ENCODE measurements at places on chromosomes 1 and 21. TPM values are rescaled to one million over a fixed set of nuclear protein-coding genes. Genes with fewer than 3 reads are reported as not detected.

Gene LCK
- 3.2 TPM for total RNA-seq

Gene KCNQ4
- 2.3 TPM for total RNA-seq

Gene RNU11
- not detected for total RNA-seq

Gene IL22RA1
- total RNA-seq = not detected

Gene RCAN1
- total RNA-seq = 60.9 TPM

Gene MTMR11
- 16.4 TPM for total RNA-seq

Gene RGS8
- 0.13 TPM for total RNA-seq

Gene CTSE
- 1.1 TPM for total RNA-seq

Gene INSRR
- 0.40 TPM for total RNA-seq

Gene TNFRSF18
- total RNA-seq = 0.58 TPM

Gene CFAP126
- total RNA-seq = 0.49 TPM

Gene RTCA
- 23.6 TPM for total RNA-seq

Gene SLC30A10
- total RNA-seq = 0.62 TPM

Gene TPTE
- not detected for total RNA-seq

All from sciatic nerve (tissue), 2 donors.